ENCODE measurements at places on chromosomes 5 and 9.

DNA sequence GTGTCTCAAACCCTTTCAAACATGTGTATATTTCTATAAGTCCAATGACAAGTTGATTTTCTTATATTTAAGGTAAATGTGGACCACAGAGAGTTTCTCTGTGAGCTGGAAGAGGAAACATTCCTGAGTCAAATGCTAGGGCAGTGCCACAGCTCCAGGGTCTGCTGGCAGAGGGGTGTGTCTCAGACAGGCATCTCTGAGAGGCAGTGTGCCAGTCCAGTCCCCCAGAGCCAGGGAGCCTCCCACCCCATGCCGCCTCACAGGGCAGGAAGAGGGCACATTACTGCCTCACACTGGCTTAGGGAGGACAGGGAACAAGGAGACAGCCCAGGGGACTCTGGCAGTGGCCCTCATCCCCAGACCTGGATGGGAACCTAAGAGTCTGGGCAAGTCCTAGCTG, 120.2 kb downstream of the TENT4A start:
- DNase-seq, result no peak

GRCh38 chr9:18343784-18344183, 130.2 kb upstream of the ADAMTSL1 start:
- DNase-seq, result no peak

DNA sequence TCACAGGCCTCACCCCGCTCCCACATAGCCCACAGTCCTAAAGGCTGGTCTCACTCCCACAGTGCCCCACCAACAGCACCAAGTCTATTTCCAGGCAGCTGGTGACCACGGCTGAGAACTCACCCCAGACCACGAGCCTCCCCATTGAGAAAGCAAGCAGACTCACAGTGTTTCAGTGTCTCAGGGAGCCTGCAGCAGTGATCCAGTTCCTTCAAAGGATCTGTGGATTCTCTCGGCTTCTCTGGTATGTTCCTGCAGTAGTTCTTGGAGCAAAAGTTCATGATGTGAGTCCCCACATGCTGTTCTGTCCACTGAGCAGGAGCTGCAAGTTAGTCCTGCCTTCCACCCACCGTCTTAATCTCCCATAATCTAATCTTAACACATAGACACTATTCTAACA, 185.3 kb upstream of the CDH6 start:
- DNase-seq, result no peak

DNA sequence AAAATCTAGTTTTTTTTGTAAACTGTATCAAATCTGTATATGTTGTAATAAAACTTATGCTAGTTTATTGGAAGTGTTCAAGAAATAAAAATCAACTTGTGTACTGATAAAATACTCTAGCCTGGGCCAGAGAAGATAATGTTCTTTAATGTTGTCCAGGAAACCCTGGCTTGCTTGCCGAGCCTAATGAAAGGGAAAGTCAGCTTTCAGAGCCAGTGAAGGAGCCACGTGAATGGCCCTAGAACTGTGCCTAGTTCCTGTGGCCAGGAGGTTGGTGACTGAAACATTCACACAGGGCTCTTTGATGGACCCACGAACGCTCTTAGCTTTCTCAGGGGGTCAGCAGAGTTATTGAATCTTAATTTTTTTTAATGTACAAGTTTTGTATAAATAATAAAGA, 24.3 kb downstream of the HMGCR start:
- no peak for DNase-seq

- DNase-seq, result no peak
These were observed 384.6 kb downstream of the SPOCK1 start for GRCh38 chr5:137114529-137114928.

GRCh38 chr5:115372146-115372545, 75.7 kb upstream of the CCDC112 start:
- no peak for DNase-seq

GRCh38 chr9:14283276-14283675, 30.7 kb downstream of the NFIB start:
- no peak for DNase-seq

GRCh38 chr5:170681013-170681433, 102.5 kb upstream of the GABRP start:
- peak; percentile 36 for DNase-seq

DNA sequence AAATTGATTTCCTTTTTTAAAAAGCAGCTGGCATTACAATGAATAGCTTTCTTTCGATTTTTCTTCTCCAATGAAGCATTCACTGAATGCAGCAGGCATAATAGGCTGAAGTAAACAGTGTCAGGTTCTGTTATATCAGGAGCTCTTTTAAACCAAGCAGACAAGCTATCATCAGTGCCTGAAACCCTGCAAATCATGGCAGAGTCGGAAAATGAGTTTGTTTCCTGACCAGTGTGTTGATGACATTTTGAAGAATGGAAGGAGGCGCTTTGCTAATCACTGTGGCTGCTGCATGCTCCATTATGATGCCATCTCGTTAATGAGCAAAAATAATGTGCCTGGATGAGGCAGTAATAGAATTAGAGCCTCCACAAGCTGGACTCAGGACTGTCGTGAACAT, 284.5 kb downstream of the ZNF608 start:
- DNase-seq, result no peak

DNA sequence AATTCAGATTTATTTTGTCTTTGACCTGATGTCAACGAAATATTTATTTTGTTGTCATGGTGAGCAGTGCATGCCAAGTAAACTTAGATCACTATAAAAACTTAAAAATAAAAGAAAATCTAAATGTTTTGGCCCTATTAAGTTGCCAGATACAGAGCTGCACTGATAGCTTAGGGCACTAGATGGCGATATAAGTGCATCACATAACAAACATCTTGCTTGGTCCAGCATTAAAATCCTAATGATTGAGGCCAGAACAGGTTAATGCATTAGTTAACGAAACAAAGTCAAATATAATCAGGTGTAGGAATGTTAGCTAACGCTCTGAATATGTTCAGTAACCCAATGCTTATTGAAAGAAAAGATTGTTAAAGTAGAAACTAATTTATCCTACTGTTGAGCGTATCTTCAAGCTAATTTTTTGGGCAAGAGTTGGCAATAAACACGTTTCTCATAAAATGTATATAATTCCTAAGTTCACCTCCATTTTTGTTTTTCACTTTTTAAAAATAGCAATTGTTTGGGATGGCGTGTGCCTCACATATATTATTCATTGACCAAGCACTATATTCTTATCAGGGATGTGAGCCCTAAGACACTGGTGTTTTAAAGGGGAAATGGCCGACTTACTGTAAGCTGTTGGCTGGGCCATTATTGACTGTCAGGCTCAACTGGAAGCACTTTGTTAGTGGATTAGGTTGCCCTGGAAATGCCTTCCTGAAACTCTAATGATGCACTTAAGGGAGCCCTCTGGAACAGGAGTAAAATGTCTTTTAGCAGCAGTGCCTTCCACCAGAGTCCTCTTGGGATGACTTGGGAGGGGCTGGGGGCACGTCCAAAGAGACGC, 33.3 kb downstream of the KCTD16 start:
- DNase-seq, result peak; percentile 47

DNA sequence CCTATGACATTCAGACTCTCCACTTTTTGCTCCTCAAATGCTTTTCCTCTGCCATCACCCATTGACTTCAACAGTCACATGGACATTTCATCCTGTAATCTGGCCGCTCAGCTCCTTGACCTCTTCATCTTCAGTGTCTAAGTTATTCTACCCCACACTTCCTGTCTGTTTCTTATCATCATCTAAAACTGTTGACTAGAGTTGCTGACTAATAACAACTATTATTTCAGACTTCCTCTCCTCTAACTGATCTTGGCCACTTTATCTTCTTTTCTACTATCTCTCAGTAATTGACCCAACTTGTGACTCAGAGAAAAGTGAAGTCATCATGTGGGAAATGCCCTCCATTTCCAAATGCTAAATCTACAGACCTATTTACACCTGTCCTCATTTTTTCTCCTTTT, 254.7 kb upstream of the TRPC7 start:
- no peak for DNase-seq
